ENCODE measurements at places on chromosomes 6 and 20.

- DNase-seq = no peak
These were observed 536.8 kb downstream of the EYS start for GRCh38 chr6:65170273-65170672.

- no peak for DNase-seq
These were observed 8.2 kb downstream of the SENP6 start for GRCh38 chr6:75609639-75610590.

- no peak for DNase-seq
These were observed 76.5 kb upstream of the OPRM1 start for GRCh38 chr6:153962555-153962954.

- no peak for DNase-seq
These were observed 43.4 kb downstream of the ZHX3 start for GRCh38 chr20:41274152-41274551.

- DNase-seq = no peak
These were observed 30.2 kb downstream of the ARHGAP18 start for GRCh38 chr6:129679758-129680157.

GRCh38 chr6:100877851-100878250, 3.3 kb downstream of the ASCC3 start:
- no peak for DNase-seq

DNA sequence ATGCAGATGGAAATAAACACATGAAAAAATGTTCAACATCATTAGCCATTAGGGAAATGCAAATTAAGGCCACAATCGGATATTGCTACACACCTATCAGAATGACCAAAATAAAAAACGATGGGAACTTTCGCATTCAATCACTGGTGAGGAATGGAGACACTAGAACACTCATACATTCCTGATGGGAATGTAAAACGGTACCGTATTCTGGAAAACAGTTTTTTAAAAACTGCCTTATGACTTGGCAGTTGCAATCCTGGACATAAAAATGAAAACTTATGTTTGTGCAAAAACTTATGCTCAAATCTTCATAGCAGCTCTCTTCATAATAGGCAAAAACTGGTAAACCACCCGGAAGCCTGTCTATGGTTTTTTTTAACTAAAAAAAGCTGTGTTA, 146.0 kb downstream of the CEBPB start:
- DNase-seq = no peak

- no peak for DNase-seq
These were observed 287.0 kb upstream of the SUPT3H start for GRCh38 chr6:45664707-45665106.

- DNase-seq = no peak
These were observed 18.3 kb upstream of the WFDC9 start for GRCh38 chr20:45649312-45649863.
